ENCODE measurements at places on chromosomes 1 and 21. TPM values are rescaled to one million over a fixed set of nuclear protein-coding genes. Genes with fewer than 3 reads are reported as not detected.

DNA sequence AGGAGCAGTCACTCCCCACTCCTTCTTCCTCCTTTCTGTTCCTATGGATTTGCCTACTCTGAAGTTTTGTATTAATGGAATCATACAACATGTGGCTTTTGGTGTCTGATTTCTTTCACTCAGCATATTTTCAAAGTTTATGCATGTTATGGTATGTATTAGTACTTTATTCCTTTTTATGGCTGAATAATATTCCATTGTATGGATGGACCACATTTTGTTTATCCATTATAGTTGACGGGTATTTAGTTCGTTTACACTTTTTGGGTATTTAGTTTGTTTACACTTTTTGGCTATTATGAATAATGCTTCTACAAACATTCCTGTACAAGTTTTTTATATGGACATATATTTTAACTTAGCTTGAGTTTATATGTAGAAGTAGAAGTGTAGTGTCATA, 113.1 kb downstream of the PCBP3 start:
- no peak for DNase-seq

DNA sequence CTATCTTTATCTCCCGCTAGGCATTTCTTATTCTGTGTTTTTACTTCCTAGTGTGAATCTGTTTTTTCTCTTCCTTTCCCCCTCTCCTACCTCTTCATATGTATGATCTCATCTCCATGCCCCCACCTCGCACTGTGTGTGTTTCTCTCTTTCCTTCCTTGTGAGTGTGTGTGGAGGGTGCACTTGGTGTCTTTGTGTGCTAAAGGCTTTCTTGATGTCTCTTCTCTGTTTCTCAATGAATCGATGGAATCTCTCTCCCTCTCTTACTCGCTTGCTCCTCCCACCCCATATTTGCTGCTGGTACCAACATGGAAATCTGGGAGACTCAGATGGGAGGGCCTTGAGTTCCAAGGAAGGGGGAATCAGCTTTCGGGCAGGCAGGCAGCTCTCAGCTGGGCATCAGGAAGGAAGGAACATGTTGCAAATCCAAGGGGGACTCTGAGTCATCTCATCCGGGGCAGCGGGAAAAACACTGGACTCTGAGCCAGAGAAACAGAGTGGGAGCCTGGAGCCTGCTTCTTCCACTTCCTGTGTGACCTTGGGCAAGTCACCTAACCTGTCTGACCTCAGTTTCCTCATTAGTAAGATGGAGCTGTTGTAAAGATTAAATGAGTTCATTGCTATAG, 147.5 kb downstream of the PTPRU start:
- no peak for DNase-seq

DNA sequence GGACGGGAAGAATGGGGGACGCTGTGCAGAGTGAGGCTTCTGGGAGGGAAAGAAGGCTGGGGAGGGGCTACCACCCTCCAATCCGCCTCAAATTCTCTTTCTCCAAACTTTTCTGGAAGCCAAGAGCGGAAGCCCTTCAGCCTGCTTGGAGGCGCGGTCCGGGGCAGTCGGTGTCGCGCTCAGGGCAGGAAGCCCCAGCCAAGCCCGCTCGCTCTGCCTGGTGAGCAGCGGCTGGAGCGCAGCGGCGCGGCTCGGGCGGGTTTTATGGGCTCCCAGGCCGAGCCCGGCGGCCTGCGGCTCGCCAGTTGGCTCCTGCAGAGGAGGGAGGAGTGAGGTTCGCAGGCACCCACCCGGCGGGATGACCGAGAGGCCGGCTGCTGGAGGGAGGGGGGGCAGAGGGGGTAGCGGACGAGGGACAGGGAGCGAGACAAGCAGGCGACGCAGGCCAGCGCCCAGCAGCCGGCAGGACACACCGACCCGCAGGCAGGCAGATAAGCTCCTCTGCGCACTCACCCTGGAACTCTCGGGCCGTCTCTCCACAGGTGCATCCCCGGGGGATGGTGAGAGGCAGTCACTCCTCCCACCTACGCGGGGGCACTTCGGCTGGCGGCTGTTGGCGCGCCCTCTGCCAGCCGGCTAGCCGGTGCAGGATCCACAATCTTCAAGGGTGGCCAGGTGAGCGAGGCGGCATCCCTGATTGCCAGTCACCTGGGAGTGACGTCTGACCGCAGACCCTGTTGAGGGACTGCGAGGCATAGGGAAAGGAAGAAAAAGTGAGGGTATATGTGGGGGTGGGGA, at the start of gene AVPR1B:
TSS of gene AVPR1B (minus strand) at position 238 of the 798 bp plus-strand sequence. CDS start 498 bp downstream, outside the sequence.
- DNase-seq = peak; percentile 16

The BLACAT1 gene
- 0.15 TPM for total RNA-seq

The RYR2 gene
- 0.02 TPM for total RNA-seq

- DNase-seq = no peak
Observed at GRCh38 chr1:45876000-45876617, 72.7 kb downstream of the MAST2 start.

The APCS gene
- total RNA-seq = not detected

DNA sequence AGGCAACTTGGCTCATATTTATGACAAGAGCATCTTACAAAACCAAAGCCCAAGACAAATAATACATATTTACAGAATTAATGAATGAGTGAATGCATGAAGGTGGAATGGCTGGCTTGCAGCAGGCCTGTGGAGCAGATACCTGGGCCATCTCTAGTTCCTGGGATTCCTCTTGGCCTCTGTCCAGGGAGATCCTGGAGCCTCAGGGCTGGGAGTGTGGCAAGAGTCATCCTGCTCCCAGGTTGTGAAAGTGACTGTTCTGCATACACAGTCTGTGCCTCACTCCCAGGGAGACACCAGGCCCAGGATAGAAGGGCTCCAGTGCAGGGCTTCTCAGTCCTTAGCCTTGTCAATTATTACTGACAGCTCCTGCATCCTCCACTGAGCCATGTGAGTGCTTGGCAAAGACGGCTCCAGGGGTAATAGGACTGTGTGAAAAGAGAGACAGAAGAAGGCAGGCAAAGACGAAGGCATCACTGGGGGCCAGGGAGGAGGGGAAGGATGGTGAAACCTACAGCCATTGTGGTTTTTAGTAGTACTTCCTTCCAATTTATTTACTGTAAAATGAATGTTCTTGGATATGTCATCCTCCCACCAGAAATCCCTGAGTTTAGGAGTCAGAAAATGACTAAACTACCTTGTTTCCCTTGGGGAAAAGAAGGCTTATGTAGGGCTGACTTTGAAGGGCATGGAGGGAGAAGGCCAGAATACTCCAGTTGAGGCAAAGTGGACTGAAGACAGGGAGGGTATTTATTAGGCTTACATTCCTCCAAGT, 14.3 kb upstream of the KPRP start:
- DNase-seq = no peak

DNA sequence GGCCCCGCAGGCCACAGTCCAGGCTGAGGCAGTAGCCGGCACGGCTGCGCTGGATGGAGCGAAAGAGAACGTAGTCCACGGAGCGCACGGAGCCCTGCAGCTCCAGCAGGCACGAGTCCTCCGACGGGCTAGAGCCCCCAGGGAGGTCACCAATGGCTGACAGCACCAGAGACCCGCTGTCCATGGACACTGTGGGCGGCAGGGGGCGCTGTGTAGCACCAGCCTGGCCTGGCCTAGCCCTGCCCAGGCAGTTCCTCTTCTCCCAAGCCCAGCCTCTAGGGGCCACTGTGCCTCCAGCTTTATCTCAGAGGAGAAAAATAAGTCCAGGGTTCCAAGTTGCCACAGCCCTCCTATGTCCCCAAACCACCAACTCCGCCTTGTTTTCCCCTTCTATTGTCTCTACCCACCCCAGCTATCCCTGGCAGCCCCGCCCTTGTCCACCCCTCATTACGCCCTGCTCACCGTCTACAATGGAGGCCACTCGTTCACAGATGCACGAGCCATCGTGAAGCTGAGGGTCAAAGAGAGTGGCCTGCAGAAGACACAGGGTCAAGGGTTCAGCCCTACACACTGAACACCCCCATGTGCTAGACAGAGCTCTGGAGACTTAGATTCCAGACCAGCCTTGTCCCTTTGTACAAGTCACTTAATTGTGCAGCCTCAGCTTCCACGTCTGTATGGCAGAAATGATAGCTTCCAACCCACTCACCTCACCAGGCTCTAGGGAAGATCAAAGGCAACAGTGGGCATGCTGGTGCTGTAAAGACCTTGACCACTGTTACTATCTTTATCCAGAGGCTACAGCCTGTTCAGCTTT, 4.4 kb downstream of the ENTREP3 start:
- peak; percentile 92 for DNase-seq

DNA sequence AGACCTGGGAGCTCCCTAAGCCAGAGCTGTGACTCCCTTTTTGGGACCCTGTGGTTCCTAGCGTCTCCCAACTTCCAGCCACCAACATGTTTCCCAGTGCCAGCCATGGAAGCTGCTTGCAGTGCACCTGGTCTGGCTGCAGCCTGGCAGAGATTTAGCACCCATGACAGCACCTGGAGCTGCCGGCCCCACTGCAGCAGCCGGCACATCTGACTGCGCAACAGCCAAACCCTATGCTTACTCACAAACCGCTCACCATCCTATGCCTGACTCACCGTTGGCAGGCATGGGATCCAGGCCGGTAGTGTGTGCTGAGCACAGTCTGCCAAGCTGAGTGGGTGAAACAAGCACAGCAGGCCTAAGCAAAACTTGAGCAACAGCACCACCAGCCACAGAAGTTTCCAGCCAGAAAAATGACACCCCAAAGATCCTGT, 435.9 kb upstream of the PRMT6 start:
- DNase-seq = no peak

- no peak for DNase-seq
Observed at GRCh38 chr1:65948609-65949229, 156.0 kb downstream of the PDE4B start.

GRCh38 chr1:172698224-172698623, 39.3 kb downstream of the FASLG start:
- DNase-seq = no peak

GRCh38 chr1:182955596-182956588, 2.9 kb upstream of the SHCBP1L start:
- no peak for DNase-seq

GRCh38 chr1:211347077-211347844, 20.6 kb downstream of the TRAF5 start:
- DNase-seq = no peak

The PRMT6 gene
- 7.8 TPM for total RNA-seq

The PCSK9 gene
- not detected for total RNA-seq

- no peak for DNase-seq
Observed at GRCh38 chr1:151267760-151268159, 13.2 kb downstream of the PSMD4 start.

The ZFP69 gene
- 3.3 TPM for total RNA-seq

DNA sequence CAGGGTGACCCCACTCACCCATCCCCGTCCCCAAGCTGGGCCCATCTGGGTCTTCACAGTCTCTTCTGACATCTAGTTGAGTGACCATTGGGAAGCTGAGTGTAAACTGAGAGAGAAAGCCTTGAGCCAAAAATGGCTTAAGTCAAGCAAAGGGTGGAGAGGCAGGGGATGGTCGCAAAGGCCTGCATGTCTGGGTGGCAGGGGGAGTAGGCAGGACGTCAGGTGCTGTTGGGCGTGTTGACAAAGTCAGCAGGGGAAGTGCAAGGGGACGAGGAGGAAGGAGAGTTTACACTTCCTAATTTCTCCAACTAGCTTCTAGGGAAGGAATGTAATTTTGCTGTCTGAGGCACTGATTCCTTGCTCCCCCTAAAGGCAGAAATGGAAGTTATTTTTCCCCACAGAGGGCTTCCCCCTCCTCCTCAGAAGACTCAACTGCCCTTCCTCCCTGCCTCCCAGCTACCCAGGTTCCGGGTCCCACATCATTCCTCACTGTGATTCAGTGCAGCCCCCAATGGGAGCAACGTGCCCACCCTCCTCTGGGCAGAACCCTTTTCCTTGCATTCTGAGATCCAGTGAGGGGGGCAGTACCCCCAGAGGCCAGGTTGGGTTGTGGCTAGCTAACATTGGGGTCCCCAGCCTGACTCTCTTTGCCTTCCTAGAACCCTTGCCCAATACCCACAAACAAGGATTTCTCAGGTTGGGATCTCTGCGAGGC, 1.2 kb upstream of the ADORA1 start:
- no peak for DNase-seq

The TMCC2 gene
- 1.8 TPM for total RNA-seq

- no peak for DNase-seq
Observed at GRCh38 chr1:45305231-45305630, 21.5 kb upstream of the HPDL start.

DNA sequence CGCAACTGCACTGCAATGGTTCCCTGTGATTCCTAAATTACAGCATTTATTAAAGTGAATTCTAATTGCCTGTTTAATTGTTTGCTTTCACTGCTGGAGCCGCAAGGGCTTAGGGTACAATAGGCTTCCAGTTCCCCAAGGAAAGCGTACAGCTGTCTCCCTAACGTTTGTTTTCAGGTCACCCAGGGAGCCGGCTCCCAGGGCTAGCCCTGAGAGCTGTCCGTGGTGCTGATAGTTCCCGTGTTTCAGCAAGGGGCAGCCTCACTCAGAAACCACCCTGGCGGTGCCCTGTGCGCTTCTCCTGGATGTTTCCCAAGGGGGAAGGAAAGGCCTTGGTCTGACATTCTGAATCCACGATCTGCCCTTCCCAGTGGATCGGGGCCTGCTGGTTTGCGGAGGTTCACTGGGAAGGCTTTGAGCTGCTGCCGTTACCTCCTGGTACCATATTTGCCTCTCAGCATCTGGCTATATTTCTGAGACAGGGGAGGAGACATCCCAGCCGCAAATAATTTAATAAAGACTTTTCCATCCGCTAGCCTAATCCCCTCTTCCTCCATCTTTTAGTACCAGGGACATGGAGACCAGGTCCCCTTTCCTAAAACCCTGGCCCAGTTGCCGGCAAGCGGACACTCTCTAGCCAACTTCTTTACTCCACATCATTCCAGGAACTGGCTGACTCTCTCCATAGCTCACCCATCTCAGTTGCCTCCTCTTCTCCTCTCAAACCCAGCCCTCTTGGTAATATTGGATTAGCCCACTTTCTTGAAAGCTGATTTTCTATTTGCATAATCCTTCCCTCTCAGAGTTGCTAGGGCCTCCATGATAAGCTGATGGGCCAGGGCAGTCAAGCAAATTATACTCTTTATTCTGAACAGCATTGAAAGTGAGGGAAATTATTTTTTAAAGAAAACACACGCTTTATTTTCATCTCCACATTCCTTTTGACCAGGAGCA, 149.0 kb downstream of the IGSF21 start:
- DNase-seq = peak; percentile 4

DNA sequence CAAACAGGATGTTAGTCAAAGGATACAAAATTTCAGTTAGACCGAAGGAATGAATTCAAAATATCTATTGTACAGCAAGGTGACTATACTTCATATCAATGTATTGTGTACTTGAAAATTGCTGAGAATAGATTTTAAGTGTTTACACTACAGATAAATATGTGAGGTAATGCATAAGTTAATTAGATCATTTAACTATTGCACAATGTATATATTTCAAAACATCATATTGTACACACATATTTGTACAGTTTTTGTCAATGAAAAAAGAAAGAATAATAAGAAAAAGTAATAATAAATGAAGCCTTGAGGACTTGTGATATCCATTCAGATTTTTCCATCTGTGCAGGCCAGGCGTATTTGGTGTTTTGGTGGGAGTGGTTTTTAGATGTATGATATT, 367.4 kb upstream of the SNX7 start:
- no peak for DNase-seq

The OR10Z1 gene
- total RNA-seq = not detected

- DNase-seq = no peak
Observed at GRCh38 chr21:37878946-37879660, 37.2 kb downstream of the KCNJ6 start.
